ENCODE measurements at places on chromosomes 6 and 20.

GRCh38 chr6:111220383-111221031 lies 133.2 kb downstream of the SLC16A10 start:
- no peak for DNase-seq

DNA sequence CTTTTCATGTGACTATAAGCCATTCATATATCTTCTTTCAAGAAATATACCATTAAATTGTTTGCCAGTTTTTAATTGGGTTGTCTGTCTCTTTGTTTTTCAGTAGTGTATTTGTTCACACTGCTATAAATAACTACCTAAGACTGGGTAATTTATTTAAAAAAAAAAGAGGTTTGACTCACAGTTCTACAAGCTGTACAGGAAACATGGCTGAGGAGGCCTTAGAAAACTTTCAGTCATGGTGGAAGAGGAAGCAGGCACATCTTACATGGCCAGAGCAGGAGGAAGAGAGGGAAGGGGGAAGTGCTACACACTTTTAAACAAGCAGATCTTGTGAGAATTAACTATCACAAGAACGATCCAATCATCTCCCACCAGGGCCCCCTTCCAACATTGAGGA lies 255.3 kb downstream of the EPM2A start:
- no peak for DNase-seq

DNA sequence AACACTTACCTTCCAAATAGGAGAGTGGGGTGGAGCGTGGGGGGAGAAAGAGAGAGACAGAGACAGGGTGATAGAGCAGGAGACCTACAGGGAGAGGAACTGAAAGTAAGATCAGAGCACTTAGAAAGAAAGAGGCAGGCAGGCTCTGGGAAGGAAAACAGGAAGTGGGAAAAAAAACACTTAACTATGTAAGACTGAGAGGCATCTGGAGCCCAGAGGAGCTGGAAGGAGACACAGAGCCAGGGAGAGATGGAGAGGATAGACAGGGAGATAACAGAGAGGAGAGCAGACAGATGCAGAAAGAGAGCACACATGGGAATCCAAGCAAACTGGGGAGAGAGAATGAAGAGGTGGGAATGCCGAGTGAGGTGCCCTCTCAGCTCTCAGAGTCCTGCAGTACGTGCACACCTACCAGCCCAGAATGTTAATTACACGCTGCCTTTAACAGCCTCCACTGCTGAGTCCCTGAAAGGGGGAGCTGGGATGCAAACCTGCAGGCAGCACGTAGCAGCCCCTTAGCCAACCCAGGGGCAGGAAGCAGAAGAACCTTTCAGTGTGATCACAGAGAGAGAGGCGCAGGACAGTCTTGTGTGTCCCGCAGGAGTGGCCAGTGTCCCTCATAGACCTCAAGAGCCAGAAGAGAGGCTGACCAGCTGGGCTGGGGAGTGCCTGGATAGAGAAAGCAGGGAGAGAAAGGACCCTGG lies 132.7 kb upstream of the LRFN2 start:
- no peak for DNase-seq

GRCh38 chr6:33215271-33216116 lies 7.2 kb downstream of the RING1 start:
- no peak for DNase-seq

- no peak for DNase-seq
Observed at GRCh38 chr20:3727401-3728021, 5.0 kb upstream of the HSPA12B start.

DNA sequence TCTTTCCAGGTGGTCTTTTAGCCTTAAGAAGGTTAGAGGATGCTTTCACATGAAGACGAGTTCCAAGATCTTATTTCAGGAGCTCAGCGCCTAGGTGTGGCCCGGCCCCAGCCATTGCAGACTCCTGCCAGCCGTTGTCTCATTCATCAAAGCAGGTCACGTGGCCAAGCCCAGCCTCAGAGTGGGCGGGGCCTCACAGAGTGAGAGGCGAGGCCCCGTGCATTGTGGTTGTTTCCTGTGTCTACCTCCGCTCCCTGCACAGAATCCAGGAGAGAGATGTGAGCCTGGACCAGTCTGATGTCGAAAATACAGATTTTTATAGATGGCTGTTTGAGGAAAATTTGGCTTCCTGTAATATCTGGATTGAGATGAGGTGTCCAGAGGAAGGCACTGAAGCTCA lies 49.2 kb upstream of the CST5 start:
- DNase-seq, result no peak

DNA sequence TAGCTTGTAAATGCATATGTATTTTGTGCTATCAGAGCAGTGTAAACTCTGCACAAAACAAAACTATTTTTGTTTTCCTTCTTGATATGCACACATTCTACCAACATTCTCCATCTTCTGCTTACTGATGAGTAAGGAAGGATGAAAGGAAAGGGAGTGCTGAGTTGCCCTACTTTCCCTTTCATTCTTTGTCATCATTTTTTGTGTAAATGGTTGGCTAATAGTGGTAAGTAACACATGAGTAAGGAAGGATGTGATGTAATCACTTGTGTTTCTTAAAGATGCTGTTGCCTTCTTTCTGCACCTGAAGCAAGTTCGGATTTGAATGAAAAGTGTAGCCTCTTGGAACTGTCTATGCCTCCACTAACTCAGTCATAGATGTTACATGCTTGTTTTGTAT lies 4.6 kb upstream of the REV3L start:
- DNase-seq, result no peak

- no peak for DNase-seq
Observed at GRCh38 chr20:9555781-9556180, 41.4 kb downstream of the LAMP5 start.

- no peak for DNase-seq
Observed at GRCh38 chr20:57024849-57025248, 241.6 kb downstream of the BMP7 start.

DNA sequence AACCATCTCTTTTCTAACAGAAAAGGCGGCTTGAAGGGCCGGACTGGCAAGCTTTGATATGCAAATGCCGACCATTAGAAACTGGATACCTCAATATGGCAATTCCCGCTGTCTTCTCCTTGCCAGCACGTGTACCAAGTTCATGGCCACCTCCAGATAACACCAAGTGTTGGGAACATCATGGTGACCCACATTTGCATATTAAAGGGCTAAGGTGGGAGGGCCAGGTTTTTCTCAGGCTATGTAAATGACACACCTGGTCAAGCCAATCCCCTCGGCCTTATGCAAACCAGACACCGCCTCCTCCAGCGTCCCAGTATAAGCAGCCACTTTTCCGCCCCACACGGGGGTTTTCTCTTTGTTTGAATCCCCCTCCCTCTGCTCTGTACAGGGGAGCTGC lies 110.7 kb downstream of the DACT2 start:
- no peak for DNase-seq

DNA sequence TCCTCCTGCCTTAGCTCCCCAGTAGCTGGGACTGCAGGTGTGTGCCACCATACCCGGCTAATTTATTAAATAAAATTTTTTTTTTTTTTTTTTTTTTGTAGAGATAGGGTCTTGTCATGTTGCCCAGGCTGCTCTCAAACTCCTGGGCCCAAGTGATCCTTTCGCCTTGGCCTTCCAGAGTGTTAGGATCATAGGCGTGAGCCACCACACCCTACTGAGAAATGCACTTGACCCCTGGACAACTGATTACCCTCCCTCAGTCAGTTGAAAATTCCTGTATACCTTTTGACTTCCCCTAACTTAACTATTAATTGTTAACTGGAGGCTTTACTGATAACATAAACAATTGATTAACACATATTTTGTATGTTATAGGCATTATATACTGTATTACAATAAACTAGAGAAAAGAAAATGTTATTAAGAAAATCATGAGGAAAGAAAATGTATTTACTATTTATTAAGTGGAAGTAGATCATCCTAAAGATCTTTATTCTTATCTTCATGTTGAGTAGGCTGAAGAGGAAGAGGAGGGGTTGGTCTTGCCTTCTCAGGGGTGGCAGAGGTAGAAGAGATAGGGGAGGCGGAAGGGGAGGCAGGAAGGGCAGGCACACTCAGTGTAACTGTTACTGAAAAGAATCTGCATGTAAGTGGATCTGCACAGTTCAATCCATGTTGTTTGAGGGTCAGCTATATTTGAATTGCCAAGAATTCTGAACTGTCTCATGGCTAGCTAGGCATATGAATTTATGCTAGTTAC lies 104.3 kb downstream of the FARS2 start:
- no peak for DNase-seq

DNA sequence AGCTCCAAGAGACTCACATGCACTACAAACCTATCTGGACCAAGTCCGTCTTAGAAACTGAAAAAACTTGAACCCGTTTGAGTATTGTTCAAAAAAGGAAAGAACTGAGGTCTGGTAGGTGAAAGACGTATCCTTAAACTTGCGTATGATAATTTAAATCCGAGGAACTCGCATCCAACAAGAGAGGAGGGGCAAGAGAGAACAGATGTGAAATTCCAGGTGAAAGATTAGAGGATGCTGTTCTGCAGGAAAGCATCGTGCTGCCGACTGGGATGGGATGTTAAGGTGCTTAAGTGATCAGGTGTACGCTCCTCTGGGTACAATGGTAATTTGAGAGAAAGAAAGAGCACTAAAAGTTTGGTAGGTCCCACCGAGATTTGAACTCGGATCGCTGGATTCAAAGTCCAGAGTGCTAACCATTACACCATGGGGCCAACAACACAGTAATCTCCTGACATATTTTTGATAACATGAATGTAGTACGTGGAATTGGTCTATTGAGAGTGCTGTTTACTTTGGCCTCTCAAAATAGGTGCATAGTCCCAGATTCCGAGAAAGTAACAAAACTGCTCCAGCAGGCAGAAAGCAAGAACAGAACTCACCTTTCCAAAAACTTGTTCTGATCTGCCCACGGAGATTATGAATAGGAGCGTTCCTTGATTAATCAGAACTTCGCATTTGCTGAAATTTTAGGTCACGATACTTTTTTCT lies 53.5 kb upstream of the BTN3A2 start:
- DNase-seq, result no peak

DNA sequence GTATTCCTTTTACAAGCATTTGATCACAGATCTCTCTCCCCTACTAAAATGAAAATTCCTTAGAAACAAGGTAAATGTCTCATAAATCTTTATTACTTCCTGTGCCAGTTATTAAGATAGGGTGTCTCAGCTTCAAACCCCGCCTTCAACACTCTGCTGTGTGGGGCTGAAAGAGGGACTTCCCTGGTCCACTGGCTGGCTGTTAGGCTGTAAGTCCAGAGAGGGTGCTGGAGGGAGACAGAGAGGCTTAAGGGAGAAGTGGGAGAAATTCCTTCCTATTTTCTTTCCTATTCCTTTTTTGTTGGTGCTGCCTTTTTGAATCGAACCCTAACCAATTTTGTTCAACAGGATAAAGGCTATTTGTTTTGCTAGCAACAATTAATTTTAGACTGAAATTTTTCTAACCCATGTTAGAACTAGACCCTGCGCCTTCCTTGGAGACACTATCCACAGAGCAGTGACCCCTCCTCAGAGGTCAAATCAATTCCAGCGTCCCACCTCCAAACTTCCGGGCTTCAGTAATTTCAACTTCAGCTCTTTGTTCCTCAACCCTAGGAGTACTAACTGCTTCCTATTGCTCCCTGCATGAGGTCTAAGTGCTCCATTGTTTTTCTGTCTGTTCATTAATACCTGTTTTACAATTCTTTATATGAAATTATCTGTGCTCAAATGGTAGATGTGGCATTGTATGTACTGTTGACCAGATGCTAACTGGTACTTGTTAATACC lies 207.5 kb upstream of the OPRM1 start:
- no peak for DNase-seq

DNA sequence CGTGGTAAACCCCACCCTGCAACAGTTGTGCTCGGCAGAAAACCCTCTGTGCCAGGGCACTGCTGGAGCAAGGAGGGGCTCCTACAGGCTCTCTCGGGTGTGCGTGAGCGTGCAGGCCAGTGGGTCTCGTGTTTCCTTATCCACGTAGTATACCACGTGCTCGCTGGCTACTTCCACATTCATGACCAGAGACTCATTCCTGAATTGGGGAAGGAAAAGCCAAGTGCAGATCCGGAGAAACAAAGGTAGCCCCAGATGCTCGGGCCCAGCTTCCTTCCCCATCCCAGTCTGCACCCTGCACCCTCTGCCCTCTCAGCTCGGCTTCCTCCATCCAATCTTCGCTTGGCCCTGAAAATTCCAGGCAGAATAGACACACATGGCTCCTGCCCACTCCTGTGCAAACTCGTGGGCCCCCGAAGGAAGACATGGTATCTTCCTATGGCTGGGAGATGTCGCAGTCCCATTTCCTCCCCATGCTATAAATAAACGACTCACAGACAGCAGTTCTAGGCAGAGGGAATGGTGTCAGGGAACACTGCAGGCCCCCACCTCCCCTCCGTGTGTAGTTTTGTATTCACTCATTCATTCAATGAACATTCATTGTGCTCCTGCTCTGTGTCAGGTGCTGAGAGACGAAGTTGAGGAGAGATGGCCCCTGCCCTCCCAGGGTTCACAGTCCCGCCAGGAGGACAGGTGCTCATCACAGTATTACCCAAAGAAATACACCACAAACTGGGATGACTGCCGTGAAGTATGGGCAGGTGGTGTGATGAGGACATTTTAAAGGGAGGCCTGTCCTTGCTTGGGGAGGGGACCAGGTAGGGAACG lies 29.6 kb downstream of the NPEPL1 start:
- no peak for DNase-seq

GRCh38 chr6:43921548-43922425 lies 151.8 kb downstream of the VEGFA start:
- DNase-seq, result no peak

DNA sequence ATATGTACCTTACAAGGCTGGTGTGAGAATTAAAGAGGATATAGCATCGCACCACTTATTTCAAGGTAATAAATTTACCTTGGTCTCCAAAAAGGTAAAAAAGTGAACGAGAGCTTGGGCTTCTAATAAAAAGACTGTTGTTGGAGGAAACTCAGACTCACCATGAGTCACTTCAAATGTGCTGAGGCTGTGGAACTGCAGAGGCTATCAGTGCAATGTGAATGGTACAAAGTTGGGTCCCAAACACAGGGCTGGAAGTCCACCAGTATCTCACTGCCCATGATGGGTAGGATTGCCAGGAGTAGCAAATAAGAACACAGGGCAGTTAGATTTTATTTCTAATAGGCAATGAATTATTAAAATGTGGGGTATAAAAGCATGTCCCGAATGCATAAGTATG lies 200.6 kb downstream of the MAFB start:
- no peak for DNase-seq

- DNase-seq, result no peak
Observed at GRCh38 chr20:50067018-50067417, 45.9 kb downstream of the UBE2V1 start.

DNA sequence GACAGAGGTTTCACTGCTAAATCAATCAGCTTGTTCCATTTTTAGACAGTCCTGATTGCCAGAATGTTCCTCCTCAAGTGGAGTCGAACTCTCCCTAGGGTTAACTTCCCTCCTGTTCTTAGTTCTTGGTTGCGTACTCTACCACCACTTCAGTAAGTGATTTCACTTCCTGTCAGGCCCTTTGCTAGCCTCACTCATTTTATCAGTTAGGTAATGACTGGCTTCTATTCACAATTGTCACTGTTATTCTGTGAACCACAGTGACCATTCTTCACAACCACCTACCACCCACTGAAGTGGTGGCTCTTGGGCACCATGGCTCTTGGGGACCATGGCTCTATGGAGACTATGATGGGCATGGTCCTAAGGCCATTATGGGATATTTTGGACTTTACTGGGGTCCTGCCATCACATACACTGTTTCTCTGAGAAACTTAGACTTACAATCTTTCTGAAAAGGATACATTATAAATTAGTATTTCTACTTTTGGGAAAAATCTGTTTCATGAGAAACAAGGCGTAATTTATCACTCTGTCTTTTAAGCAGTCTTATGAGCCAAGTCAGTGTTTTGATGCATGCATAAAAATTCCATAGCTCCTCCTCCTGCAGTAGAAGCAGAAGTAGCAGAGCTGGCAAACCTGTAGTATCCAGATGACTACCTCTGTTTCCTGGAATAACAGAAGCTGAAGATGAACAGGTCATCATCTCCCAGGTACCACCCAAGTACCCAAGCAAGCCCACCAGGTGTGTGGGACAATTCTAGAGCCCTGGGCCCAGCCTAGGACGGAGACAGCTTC lies 66.3 kb downstream of the ATXN1 start:
- DNase-seq, result no peak

Data from stimulated activated CD4-positive, alpha-beta T cell treated with anti-CD3 and anti-CD28 coated beads, Interleukin-1b, Interleukin-23, amount 100 ng/mL, for 1 hour (primary cell).